ENCODE measurements at places on chromosomes 4 and X.

DNA sequence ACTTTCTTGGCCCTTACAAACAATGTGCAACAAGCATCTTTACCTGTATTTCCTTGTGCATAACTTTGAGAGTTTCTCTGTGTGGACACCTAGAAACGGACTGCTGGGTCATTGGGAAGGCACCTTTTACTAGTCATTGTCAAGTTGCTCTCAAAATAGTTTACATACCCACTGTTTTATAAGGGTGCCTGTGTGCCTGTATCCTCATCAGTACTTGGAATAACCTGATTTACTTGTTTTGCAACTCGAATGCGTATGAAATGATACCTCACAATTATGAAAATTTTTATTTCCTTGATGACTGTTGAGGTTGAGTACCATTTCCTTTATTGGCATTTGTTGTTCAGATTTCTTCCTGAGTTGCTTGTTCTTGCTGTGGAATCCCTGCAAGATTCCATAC lies 150.8 kb downstream of the STIM2 start:
- no peak for DNase-seq

DNA sequence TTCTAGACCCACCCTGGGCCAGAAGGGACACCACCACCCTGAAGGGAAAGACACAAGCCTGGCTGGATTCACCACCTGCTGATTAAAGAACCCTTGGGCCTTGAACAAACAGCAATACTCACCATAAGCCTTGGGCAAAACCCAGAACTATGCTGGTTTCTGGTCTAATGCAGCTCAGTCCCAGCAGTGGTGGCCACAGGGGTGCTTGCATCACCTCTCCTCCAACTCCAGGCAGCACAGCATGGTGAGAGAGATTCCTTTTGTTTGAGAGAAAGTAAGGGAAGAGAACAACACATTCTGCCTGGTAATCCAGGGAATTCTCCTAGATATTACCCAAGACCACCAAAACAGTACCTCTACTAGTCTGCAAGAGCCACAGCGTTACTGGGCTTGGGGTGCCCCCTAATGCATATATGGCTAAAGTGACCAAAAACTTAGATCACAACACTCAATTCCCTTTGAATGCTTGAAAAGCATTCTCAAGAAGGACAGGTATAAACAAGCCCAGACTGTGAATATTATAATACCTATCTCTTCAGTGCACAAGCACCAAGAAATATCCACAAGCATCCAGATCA lies 25.7 kb downstream of the RNF128 start:
- no peak for DNase-seq

GRCh38 chr4:108465886-108466500 lies 154.4 kb upstream of the RPL34 start:
- DNase-seq: no peak

GRCh38 chr4:6641164-6641970 lies 882 bp downstream of the MRFAP1 start:
- no peak for DNase-seq

DNA sequence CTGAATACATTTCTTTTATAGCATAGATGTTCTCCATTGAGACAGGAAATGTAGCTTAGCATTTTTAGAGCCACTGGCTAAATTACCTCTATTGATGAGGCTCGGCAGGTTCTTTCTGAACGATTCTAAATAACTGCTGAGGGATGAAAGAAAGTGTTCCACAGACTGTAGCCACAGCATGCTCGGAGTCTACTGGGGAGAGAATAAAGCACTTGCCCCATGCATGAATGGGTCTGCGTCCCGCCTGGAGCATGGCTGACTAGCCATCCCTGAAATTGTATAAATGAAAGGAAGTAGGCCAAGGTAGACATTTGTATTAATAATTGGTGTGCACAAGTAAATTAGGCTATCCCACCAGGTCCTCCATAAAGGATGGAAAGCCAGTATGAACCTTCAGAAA lies 269.8 kb downstream of the COL25A1 start:
- no peak for DNase-seq

- no peak for DNase-seq
These were observed 139.7 kb downstream of the TSPAN5 start for GRCh38 chr4:98518559-98519267.

- no peak for DNase-seq
These were observed 4.1 kb downstream of the IBSP start for GRCh38 chr4:87803421-87803820.

DNA sequence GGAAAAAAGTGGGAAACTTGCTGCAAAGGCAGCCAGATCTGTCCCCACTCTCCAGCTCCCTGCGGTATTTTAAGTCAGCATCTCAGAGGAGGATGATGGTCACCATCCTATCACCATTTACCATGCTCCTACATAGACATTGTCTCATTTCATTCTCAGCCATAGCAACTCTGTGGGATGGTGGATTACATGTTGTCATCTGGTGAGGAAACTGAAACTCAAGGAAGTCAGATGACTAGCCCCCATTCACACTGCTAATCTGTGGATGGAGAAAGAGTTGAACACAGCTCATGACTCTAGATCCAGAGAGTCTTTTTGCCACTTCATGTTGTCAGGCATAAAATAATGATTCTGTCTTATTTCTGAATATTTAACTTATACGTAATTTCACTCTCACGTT lies 323.5 kb downstream of the PTTG2 start:
- DNase-seq: no peak

DNA sequence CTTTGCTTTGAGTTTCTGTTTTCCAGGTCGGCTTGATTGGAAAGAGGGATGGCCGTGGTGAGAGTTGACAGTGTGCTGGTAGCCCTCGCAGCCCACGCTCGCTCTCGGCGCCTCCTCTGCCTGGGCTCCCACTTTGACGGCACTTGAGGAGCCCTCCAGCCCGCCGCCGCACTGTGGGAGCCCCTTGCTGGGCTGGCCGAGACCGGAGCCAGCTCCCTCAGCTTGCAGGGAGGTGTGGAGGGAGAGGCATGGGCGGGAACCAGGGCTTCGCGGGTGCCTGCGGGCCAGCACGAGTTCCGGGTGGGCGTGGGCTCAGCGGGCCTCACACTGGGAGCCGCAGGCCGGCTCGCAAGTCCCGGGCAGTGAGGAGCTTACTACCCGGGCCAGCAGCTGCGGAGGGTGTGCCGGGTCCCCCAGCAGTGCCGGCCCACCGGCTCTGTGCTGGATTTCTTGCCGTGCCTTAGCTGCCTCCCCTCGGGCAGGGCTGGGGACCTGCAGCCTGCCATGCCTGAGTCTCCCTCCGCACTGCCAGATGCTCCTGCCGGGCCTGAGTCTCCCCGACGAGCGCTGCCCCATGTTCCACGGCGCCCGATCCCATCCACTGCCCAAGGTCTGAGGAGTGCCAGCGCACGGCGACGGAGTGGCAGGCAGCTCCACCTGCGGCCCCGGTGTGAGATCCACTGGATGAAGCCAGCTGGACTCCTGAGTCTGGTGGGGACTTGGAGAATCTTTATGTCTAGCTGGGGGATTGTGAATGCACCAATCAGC lies 166.4 kb upstream of the FAT1 start:
- DNase-seq: no peak

All from HuH-7 (cell line).